Stimulated activated memory B cell treated with anti-CD40 and anti-IgM and Interleukin-4, amounts not matched to agents 10 μg/mL and 1 μg/mL and 100 μg/mL, for 72 hours (primary cell): ENCODE measurements at places on chromosomes 4 and X.

- no peak for ATAC-seq
Observed at GRCh38 chr4:10998846-10999245, 314.3 kb upstream of the CLNK start.

DNA sequence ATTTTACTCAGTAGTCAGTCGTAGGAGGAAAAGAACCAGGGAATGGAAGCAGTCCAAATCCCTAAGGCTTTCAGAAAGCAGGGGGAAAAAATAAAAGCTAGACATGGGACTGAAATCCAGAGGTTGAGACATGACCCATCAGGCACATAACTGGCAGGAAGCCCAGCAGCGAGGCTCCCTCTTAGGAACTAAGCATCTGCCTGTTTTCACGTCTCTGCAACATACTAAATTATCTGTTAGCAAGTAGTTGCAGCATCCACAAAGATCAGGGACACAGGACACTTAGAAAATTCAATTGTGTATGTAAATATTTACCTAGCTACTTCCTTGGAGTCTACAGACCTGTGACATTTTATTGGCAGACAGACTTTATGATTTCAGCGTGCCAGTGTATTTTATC, 118.0 kb upstream of the EDNRA start:
- no peak for ATAC-seq

- no peak for ATAC-seq
Observed at GRCh38 chrX:143580266-143580665, 55.6 kb downstream of the SLITRK4 start.

DNA sequence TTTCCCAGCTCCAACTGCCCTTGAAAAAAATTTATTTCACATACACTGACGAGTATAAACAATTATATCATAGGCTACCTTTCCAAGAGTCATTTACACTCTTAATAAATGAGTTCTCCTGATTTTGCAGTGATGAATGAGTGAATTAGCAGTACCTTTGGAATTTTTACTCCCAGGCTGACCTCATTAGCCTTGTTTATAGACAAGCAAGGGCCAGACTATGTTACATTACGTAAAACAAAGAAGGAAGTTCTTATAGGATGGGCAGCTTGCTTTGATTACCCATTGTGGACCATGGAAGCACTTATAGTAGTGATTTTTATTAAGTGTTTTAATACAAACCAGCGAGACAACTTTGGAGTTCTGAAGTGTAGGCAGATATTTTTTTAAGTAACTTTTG, 112.9 kb upstream of the C1QTNF7 start:
- no peak for ATAC-seq

- ATAC-seq, result peak; percentile 61
Observed at GRCh38 chrX:10356979-10357378, 200.2 kb downstream of the CLCN4 start.

DNA sequence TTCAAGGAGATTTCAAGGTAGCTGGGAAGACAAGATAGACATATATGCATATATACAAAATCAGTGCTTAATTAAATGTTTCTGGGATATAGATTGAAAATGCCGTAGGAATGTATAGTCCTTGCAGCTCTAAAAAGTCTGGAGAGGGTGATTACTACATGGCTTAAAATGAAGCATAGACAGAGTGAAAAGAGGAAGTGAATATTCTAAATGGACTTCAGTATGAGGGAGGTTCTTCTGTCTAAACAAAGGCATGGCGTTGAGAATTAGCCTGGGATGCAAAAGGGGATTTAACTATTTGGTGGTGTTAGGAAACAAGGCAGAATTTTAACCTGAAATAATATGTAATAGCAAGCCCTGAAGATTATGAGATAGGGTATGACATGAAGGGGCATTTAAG, 141.5 kb upstream of the FRMPD4 start:
- ATAC-seq, result no peak

GRCh38 chr4:3177905-3178304, 71.1 kb upstream of the MSANTD1 start:
- ATAC-seq, result no peak

DNA sequence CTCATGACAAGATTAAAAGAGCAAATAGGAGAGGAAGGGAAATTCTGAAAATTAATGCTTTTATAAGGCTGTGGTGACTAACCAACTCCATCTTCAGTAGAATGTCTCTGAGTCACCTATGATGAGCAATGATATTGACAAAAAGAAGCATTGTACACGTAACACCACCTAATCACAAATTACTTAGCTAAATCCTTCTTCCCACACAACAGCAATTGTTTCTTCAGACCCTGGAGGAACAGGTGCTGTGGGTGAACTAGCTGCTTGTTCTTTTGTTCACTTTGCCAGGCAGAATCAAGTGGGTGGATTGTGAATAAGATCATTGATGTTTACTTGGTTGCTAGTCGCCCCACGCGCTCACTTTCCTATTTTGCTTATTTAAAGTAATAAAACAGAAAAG, 315.5 kb downstream of the CAMK2D start:
- peak; percentile 11 for ATAC-seq

DNA sequence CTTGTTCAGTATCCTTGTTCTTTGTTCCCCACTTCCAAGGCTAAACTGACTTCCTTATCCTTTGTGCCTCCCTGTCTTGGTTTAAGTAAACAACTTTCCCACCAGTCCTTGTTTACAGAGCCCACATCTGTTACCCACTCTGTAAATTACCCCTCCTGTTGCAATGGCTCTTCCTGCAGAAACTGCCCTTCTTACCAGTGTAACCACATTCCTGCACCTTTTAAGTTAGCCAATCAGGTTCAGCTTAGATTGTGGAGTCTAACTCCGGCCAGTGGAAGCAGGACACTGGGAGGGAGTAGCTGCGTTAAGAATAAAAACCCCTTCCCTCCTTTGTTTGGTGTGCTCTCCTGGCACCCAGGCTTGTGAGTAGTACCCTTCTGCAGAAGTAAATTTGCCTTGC, 360.9 kb downstream of the PRDM5 start:
- ATAC-seq, result no peak

GRCh38 chr4:111838406-111838930, 306.8 kb upstream of the FAM241A start:
- ATAC-seq, result no peak

- ATAC-seq, result no peak
Observed at GRCh38 chrX:50579955-50580354, 109.3 kb upstream of the DGKK start.

- ATAC-seq, result no peak
Observed at GRCh38 chr4:39043058-39043860, 11.1 kb upstream of the TMEM156 start.

GRCh38 chr4:83010111-83010521, 507 bp downstream of the LIN54 start:
- no peak for ATAC-seq

DNA sequence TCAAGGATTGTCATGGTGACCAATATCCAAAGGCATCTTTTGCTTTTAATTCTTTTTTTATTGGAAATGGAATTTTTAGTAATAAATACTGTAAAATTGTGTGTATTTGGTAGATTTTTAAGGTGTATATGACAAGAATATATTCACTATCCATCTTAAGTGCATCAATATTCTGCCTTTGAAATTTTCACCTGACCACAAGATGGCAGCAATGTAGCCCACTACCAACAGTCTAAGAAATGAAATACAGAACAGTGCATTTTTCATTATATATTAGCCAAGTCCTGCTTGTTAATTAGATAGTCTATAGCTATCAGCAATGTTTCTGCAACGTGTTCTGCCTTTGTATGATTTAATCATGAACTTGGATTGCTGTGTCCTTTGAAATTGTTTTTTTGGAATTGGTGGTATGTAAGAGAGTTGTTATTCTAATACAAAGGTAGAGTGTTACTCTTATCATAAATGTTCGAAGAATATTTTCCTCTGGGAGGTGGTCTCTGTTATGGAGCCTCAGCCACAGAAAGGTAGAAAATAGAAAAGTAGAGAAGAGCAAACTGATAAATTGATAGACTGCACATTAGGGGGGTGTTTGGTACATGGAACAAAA, 38.2 kb downstream of the HPGDS start:
- ATAC-seq, result no peak

GRCh38 chr4:55830048-55830447, 10.5 kb downstream of the EXOC1L start:
- ATAC-seq, result no peak

- ATAC-seq, result no peak
Observed at GRCh38 chrX:87338510-87338909, 179.1 kb upstream of the KLHL4 start.

- ATAC-seq, result no peak
Observed at GRCh38 chr4:107592519-107592918, 127.5 kb downstream of the PAPSS1 start.

GRCh38 chr4:144699565-144699964, 53.6 kb downstream of the HHIP start:
- no peak for ATAC-seq

- no peak for ATAC-seq
Observed at GRCh38 chrX:104318330-104319009, 63.7 kb upstream of the ESX1 start.

- no peak for ATAC-seq
Observed at GRCh38 chr4:159593681-159594080, 490.8 kb downstream of the RAPGEF2 start.
